ENCODE measurements at places on chromosomes 5 and 9.

- DNase-seq: no peak
Observed at GRCh38 chr5:178573216-178573615, 17.0 kb downstream of the COL23A1 start.

GRCh38 chr9:134885679-134886412, 5.2 kb downstream of the FCN2 start:
- no peak for DNase-seq

DNA sequence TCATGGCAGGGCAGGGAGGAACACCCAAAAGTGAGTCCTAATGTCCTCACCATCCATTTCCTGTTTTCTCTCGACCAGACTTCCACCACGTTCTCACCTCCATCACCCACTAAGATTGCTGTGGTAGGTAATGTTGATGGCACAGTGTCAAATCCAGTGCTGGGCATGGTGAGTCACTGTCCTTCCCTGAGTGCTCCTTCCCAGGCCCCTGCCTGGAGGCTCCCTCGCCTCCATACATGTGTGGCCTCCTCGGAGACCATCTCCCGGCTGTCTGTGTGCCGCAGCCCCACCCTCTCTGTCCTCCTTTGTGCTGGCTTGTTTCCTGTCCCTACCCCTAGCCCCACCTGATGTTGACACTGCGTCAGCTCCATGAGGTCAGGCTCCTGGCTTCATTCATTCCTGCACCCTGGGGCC, 177.5 kb downstream of the SYK start:
- no peak for DNase-seq

DNA sequence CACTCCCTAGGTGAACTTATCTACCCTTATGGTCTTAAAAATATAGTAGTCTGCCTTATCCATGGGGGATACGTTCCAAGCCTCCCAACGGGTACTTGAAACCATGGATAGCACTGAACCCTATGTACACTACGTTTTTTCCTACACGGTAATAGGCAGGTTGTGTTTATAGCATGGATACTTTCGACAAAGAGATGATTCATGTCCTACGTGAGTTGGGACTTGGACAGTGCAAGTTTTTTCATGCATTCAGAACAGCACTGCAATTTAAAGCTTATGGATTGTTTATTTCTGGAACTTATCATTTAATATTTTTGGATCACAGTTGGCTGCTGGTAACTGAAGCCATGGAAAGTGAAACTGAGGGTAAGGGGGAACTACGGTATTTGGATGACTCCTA, 88.1 kb downstream of the CNTLN start:
- DNase-seq: no peak

Measured in NCI-H2171 treated with DMSO at 0.1 percent for 48 hours (cell line).